Putamen (tissue), 1 donor: ENCODE measurements at places on chromosomes 5 and 9.

GRCh38 chr9:17528859-17529258 is 50.0 kb upstream of the SH3GL2 start:
- no peak for DNase-seq

GRCh38 chr5:82259172-82259800 is 18.9 kb downstream of the RPS23 start:
- no peak for DNase-seq

GRCh38 chr5:77367741-77368140 is 124.4 kb downstream of the WDR41 start:
- no peak for DNase-seq

DNA sequence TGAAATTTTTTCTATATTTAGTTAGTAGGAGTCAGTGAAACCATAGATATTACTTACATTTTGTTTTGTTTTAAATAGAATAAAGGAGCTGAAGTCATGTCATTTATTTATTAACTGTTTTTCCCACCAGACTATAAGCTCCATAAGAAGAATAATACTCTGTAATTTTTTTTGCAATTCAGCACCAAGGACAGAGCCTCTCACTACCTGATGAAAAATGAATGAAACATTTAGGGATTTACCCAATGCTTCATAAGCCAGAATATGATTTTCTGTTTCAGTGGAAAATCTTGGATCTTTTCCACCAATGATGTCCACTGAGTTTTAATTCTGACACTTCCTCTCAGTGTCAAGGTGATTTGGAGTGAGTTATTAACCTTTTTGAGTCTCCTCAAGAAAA is 624.9 kb upstream of the GRAMD2B start:
- DNase-seq = no peak

- DNase-seq = no peak
These were observed 51.6 kb downstream of the SLC1A1 start for GRCh38 chr9:4541856-4542255.

GRCh38 chr5:20615888-20616563 is 628.0 kb upstream of the CDH18 start:
- DNase-seq = no peak

DNA sequence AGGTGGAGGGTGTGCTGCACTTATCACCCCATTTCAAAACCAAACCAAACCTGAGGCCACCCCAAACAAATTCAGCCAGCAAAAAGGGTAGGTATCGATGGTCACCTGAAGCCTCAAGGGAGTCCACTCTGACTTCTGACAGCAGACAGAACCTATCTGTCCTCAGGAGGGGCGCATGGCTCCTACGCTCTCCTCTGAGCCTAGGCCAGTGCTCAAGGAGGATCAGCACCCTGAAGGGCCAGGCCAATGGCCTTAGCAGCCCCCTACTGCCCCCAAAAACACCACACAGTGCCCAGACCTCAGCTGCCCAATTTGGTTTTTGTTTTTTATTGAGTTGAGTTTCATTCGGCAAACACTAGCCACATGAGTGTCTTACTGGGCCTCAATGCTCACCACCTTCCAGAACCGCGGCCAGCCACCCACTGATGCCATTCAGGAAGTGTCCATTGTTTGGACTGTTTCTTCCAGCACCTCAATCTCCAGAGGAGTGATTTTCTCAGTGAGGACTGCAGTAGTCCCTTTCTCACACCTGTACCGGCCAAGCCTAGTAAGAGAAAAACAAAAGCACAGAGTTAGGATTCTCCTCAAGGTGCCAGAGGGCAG is 62.0 kb downstream of the PSMB7 start:
- DNase-seq = no peak

GRCh38 chr9:106287091-106287631 is 575.8 kb upstream of the ZNF462 start:
- peak; percentile 46 for DNase-seq

DNA sequence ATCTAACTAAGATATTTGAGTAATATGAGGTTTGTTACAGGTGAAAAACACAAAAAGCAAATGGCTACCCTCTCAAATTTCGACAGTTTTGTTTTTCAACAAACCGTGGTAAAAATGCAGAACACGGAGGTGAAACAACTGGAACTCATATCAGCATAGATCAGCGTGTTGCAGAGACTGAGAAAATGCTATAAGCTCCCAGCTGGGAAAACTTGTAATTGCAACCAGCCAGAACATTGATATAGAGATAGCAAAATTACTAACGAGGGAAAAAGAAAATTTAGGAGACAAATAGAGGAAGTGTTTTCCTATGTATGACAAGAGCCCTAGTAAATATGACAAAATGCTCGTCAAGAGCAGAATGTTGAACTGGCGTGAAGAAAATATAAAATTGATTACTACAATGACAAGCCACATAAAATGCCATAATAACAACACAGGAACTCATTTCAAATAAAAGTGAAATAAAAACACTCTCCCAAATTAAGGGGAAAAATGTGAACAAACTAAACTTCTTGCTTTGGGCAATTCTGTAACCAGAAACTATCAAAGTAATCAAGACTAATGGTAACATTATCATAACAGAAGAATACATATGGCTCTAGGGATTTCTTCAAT is 1989.8 kb downstream of the EFNA5 start:
- DNase-seq = no peak

DNA sequence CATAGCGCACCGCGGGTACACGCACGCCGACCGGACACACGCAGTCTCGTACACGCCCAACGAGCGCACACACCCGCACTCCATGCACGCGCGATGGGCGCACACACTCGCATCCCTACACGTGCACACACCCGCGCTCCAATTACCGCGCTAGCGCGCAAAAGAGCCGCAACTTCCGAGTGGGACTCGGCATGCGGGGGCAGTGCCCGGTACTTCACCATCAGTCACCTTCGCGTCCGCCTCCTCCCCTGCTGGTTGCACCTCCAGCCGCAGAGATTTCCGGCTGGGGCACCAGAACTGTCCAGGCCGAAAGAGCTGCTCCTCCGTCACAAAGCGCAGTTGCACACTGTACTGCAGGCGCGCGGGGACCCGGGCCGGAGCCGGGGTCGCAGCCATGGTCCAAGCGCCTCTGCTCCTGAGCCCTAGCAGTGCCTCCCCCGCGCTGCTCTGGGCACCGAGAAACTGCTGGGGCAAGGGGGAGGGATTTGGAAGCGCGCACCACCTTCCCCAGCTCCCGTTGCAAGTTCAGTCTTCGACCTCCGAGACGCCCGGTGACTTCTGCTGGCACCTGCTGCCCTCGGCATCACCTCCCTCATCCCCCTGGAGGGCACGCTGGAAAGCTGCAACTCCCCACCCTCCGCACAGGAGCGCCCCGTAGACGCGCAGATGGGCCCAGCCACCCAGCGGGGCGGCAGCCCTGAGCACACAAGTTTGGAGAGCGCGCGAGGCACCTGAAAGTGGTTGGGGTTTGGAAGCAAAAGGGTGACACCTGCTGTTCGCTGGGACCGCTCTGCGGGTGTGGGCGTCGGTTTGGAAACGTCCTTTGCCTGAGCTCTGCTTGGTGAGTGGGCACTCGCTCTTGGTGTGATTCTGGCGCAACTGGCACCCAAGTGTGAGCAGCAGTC is 337.4 kb upstream of the PUM3 start:
- peak; percentile 60 for DNase-seq

- DNase-seq = no peak
These were observed 77.9 kb downstream of the CDH18 start for GRCh38 chr5:19910136-19910535.

GRCh38 chr5:91329283-91329682 is 53.8 kb downstream of the ARRDC3 start:
- DNase-seq = no peak
